Stimulated activated CD4-positive, alpha-beta T cell treated with anti-CD3 and anti-CD28 coated beads, TNF-alpha, amount 100 ng/mL, for 4 hours (primary cell): ENCODE measurements at places on chromosomes 12 and 14.

DNA sequence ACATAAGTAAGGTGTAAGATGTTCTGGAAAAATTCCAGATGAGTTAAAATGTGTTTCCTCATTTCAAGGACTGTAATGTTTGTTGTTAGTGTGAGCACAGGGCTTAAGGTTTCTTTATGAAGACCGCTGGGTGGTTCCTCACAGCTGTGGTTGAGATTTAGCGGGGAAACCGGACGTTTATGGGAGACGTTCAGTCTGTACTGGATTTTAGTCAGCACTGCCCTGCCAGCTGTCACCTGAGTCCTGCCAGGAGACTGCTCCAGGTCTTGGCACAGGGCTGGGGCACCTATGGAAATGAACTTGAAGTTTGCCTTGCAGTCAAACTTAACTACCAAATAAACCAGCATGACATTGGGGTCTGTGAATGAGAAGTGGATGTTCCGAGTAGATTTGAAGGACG is 555.2 kb downstream of the DIO2 start:
- no peak for DNase-seq

DNA sequence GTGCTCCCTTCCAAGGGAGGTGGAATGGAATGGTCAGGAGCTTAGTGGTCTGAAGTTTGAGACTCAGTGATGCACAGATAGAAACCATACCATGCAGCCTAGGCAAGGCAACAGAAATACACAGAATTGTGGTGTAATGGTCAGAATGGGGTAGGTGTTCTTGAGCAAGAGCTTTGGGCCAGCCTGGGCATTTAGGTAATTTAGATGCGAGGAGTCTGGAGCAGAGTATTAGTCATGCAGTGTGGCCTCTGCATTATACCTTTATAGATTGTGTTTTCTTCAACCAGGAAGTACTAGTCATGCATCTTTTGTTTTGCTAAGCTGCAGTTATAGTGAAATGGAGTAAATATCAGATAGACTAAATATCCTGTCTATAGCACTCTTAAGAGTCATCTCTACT is 118.3 kb downstream of the DAAM1 start:
- no peak for DNase-seq

DNA sequence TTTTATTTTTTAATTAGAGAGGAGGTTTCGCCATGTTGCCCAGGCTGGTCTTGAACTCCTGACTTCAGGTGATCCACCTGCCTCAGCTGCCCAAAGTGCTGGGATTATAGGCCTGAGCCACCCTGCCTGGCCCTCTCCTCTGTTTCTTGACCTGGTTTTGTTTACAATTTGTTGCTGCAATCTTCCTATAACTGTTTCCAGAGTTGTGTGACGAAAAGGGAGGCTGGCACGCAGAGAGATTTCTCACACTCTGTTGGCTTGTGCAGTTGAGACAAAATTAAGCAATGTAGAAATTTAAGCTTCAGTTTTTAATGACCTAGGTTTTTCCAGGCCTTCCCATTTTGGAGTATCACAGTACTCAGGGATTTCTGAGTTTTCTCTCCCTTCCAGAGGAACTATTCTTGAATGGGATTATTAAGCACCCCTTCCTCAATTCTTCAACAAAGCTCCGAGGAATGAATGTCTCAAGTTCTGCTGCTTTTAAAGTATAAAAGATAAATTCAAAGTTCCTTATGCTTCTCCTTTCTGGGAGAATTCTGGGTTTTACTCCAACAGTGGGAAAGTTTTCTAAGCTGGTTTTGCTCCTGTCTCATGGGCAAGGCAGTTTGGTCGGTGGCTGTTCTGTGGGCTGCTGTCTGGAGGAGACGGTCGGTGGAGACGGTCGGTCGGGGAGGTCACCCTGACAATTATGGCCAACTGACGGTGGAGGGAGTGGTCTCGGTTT is 20.4 kb upstream of the FOS start:
- no peak for DNase-seq

- no peak for DNase-seq
Observed at GRCh38 chr12:24280056-24280842, 330.8 kb upstream of the SOX5 start.

DNA sequence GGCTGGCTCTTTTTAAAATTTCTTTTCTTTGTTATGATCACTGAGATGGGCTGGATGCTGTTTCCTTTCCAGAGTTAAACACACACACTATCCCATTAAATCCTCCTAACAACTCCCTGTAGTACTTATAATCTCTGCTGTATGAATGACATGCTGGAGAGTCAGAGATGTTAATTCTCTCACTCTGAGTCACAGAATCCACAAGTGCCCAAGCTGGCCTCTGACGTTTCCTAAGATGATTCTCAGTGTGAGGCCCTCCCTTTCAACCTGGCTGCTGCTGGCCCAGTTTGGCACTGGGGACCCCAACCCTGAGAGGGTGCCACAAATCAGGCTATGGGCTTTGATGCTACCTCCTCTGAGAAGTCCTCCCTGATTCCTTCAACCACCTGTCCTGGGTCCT is 5.4 kb downstream of the NOS1 start:
- no peak for DNase-seq

DNA sequence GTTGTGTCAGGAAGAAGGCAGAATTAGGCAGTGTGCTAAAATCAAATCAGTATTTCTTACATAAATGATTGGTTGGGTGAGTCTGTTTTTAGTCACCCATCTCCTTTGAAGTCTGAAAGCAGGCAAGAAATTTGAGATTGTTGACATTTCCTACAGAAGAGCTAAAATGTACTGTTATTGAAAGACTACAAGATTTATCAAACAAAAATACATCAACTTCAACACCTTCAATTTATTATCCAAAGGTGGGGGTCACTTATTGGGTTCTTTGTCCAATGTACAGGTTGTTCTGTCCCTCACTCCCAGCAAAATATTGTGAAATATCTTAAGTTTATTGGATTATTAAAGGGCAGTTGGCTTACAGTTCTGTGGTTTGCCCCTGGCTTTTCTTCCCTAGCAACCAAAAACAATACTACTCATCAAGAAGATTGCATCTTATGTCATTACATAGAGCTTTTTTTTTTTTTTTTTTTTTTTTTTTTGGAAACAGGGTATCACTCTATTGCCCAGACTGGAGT is 20.6 kb upstream of the PKP2 start:
- no peak for DNase-seq
